ENCODE measurements at places on chromosomes 2 and 18.

- no peak for DNase-seq
Measured at GRCh38 chr2:80328159-80328571, 23.6 kb upstream of the LRRTM1 start.

GRCh38 chr2:101162561-101163330 is 11.6 kb upstream of the TBC1D8 start:
- no peak for DNase-seq

DNA sequence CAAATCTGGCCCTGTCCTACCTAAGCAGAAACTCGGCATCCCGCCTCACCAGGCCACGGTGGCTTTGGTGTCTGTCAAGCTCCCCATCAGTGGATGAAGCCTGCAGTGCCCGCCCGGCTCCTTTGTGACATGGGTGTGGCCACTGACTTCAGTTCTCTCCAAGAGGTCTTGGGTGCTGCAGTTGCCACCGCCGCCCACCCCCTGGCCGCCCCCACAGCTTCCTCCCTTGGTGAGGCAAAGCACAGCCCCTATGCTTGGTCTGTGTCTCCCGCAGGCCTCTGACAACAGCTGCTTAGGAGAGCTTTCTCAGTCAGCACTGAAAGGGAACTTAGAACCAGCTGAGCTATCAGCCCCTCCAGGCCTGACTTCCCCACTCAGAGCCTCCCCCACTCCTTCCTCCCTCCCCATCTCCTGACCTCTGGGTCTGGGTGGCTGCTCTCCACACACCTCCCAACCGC is 22.9 kb upstream of the GPR55 start:
- DNase-seq, result peak; percentile 24

- no peak for DNase-seq
Measured at GRCh38 chr2:25651066-25651465, 22.3 kb downstream of the DTNB start.

GRCh38 chr2:124316881-124317605 is 292.0 kb downstream of the CNTNAP5 start:
- DNase-seq, result no peak

GRCh38 chr2:100707016-100707947 is 112.7 kb upstream of the NPAS2 start:
- DNase-seq, result no peak

- DNase-seq, result no peak
Measured at GRCh38 chr2:143138292-143138691, 9.1 kb downstream of the ARHGAP15 start.

GRCh38 chr18:44691148-44691925 is 10.6 kb downstream of the SETBP1 start:
- DNase-seq, result no peak

DNA sequence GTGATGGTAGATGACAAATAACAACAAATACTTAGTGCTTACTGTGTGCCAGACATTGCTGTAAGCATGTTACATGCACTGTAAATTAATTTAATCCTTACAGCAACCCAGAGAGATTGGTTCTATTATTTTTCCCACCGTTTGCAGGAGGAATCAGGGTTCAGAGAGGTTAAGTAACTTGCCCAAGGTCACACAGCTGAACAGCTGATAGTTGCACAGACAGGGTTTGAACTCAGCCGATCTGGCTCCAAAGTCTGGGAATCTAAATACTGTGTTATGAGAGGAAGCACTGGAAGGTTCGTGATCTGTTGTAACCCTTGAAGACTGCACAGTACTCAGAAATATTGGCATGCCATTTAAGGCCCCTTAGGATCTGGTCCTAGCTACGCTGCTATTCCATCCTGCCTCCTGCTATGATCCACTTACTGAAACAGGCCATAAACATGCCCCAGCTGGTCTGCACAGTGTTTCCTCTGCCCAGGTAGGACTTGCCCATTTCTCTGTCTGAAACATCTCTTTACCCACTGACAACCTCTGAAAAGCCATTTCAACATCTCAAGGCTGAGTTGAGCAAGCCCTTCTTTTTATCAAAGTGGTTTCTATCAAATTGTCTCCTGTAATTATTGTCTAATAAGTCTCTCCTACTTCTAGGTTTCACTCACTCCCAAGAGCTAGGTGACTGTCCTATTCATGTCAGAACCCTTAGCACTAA is 40.4 kb upstream of the MRPL33 start:
- DNase-seq, result no peak

GRCh38 chr2:181352158-181352557 is 105.0 kb upstream of the ITGA4 start:
- DNase-seq, result no peak

DNA sequence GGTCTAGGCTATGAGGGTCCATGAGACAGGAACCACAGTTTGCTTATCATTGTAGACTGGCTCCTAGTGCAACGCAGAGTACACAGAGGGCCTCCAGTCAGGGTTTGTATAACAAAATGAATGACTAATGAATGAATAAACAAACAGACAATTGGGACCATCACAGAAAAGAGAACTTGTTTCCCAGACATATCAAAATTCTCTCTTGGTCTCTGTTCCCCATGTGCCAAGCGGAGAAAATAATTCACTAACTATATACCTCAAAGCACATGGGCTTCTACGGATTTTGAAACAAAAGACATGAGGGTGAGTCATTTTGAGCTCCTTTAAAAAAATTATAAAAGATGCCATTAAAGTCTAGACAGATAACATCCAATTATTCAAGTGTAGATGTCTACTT is 28.0 kb downstream of the INO80C start:
- DNase-seq, result no peak

DNA sequence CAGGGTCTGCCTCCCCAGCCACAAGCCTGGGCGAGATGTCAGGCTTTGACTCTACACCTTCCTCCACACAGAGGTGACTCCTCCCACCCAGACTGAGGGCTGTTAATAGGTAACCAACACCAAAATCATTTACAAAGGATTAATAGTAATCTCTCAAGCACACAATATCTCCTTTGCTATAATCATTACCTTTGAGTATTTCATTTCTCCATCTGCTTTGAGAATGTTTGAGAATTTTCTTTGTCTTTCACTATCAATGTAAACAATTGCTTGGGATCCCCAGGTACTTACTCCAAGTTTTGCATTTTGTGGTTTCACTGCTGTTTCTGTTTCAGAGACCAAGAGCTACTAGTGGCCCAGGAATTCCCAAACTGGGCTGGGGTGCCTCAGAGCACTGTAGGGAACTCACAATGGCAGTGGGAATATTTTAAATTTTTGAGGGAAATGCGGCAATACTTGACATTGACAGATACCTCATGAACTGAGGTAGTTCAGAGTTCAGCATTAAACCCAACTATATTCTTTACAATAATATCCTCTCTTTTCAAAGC is 166.4 kb upstream of the MGAT5 start:
- DNase-seq, result no peak

DNA sequence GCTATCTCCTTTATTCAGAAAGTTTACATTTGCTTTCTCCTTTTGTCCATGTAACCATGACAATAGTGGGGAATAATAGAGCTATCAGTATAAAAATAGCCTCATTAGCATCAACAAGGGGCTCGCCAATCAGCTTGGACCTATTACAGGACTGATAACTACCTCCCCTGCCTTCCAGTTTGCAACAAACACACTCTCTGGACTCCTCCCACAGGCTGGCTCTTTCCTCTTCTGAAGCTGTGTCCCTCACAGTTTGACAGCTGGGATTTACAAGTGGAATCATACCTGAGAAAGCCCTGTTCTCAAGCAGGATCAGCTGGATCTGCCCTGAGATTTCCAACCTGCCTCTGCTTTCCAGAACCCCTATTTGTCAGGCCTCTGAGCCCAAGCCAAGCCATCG is 162.5 kb downstream of the GRB14 start:
- DNase-seq, result no peak

GRCh38 chr18:75364512-75365253 is 62.8 kb downstream of the SMIM21 start:
- no peak for DNase-seq

GRCh38 chr2:226396541-226396940 is 403.1 kb downstream of the IRS1 start:
- no peak for DNase-seq

- DNase-seq, result no peak
Measured at GRCh38 chr2:189268763-189269162, 89.2 kb upstream of the COL5A2 start.

DNA sequence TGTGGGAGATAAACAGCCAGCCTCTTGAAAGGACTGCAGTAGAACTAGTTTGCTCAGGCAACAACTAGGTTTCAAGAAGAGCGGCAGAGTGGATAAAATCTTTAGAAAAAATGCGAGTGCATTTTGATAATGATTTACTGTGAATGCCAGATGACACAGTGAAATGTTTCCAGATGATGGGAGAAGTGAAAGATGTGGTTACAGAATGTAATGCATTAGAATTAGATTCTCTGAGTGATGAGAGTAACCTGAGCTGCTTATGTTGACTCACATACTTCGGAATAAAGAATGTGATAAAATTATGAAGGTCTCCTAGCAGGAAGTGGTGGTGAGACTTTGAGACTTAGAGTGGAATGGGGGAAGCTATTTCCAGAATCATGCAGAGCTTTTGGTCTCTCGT is 184.3 kb downstream of the GULP1 start:
- DNase-seq, result no peak

DNA sequence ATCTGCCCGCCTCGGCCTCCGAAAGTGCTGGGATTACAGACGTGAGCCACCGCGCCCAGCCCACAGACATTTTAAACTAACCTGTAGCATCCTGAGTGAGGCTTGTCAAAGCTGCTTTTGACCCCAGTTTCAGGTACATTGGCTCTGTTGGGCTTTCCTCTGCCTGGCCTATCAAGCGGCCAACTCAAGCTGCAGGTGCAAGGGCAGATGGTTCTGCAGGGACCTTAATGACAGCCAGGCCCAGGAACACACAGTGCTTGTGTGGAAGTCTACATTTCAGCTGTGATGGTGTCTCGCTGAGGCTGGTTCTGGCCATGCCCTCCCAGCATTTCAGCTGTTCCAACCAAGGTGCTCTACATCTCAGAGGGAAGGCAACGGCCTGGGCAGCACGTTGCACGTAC is 18.4 kb downstream of the INPP4A start:
- DNase-seq, result no peak

GRCh38 chr2:149744865-149745264 is 157.3 kb upstream of the MMADHC start:
- no peak for DNase-seq

DNA sequence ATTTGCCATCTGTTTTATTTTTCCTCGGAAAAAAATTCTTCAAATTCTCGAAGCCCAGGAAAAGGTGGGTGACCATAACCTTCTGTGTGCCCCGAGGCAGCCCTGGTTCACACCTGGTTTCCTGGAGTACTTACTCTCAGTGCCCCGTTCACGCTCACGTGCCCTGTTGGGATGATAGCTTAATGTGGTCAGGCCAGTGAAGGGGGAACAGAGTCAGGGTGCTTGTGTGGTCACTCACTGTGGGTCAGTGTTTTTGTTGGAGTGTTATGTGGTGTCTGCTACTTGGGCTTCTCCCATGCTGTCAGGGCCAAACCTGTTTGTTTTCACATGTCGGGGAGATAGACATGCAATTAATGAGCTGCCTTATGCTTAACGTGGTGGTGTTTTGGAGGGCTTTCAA is 78.1 kb downstream of the MAP4K4 start:
- DNase-seq, result no peak

DNA sequence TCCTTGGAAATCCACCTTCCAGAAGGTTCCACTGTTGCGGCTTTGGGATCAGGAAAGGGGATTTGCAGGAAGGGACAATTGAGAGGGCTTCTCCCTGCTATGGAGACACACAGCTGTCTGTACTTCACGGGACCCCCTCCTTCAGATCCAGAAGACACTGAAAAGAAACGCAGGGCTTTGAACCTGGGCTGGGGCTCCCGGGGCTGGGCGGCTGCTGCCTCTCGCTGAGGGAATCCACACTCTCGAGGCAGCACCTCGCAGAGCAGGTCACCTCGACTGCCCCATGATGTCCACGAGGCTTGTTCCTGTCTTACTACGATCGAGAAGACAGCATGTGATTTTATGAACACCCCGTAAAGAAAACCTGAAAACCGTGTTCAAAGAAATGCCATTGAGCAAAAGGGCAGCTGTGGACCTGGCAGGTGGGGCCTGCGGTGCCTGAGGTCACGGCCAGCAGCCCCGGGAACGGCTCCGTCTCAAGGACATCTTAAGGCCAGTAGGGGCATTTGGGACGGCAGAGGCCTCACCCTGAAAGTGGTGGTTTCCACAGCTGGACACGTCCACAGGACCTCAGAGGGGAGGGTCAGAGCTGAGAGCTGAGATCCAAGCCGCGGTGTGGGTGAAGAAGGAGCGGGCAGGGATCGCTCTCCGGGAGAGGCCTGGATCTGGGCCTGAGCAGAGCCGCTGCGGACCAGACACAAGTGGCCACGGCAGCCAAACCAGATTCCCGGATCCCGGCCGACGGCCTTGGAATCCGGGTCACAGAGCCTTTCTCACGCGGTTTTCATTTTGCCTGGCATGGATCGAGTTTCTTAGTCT is 165.7 kb downstream of the RTP5 start:
- DNase-seq, result no peak

DNA sequence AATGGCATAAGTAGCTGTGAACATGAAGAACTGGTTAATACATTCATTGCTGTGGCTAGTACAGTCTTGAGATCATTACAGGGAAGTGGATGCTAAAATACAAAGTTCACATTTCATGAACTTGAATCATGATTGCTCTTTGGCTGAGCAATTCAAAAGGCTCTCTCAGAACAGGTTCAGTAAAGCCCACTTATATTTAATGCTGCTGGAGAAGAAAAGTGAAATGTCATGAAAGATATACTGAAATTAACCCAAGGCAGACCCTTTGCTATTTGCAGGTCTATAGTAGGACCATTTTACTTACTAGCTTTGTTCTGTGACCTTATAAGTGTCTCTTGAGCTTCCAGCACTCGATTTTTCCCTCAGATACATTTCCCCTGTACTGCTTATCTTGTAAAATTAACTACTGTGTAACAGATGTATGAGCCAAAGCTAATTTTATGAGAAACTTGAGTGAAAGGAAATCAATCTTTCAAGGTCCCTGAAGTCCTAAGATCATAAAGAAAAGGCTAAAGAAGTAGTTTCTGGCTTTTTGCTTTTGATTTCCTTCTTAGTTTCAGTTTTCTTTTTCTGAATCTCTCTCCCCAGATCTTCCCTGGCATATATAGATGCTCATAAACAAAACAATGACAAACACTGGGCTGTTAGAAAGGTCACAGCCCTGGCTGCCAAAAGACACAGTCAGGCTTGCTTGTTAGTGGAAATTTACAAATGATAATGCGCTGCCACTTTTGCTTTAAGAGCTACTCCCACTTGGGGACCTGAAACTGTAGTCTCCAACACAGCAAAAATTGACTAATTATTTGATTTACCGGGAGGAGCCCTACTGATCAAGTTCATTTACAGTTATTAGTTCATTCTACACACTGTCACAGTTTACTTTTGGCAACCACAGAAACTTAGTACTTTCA is 132.7 kb upstream of the XPO1 start:
- peak; percentile 95 for DNase-seq

GRCh38 chr2:37652199-37652640 is 19.2 kb downstream of the CDC42EP3 start:
- no peak for DNase-seq

DNA sequence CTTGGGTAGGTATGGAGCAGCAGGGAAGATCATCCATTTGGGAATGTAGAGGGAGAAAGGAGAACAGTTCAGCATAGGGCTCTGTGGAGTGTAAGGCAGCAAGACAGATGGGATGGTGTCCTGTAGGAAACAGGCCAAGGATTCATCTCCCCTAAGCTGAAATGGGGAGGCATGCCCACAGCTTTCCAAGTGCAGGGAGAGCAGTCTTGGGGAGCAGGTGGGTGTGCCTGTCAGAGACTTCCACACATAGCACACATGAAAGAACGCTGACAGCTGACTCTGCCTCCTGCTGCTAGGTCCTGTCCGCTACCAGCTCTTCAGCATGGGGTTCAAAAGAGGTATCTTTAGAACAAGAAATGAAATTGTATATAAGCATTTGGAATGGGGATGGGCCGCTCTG is 9.0 kb downstream of the SETBP1 start:
- no peak for DNase-seq
